Activated naive CD4-positive, alpha-beta T cell treated with anti-CD3 and anti-CD28 coated beads for 36 hours (primary cell): ENCODE measurements at places on chromosomes 16 and 17. TPM values are rescaled to one million over a fixed set of nuclear protein-coding genes. Genes with fewer than 3 reads are reported as not detected.

DNA sequence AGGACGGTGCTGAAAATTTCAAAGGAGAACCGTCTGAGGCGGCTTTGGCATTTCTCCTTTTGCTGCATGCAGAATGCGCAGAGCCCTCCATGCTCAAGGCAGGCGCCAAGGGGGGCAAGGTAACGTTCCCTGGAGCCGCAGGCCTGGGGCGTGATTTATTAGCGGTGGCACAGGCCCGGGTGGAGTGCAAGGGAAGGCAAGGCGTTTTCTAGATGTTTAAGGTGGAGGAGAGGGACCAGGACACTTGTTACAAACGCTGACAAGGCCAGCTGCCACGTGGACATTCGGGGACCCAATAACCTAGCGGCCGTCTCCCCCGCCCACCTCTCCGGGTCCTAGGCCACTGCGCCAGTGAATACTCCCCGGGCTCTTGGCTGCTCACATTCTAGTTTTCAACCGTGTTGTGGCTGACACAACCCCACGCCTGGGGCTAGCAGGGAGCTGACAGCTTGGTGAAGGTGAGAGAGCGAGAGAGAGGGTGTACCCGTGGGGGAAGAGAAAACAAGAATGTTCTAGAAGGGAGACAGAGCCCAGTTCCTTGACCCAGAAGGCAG lies 250.1 kb downstream of the C16orf95 start:
- DNase-seq = no peak

GRCh38 chr16:66802159-66802558 lies 775 bp upstream of the TERB1 start:
- no peak for DNase-seq

DNA sequence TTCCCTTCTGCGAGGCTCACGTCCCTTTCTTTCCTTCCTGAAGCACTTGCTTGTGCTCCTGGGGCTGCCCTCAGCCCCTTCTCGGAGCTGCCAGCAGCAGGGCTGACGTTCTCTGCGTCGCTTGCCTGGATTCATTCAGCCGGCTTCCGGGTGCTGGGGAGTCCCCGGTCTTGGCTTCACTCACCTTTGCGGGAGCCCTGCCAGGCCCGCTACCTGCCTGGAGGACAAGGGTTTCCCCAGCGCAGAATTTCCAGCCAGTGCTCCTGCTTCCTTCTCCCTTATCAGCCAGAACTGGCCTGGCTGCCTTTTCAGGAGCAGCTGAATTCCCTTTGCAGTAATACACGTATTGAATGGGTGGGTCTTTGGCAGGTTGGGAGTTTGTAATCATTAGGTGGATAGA lies 22.1 kb upstream of the IL17C start:
- DNase-seq = no peak

DNA sequence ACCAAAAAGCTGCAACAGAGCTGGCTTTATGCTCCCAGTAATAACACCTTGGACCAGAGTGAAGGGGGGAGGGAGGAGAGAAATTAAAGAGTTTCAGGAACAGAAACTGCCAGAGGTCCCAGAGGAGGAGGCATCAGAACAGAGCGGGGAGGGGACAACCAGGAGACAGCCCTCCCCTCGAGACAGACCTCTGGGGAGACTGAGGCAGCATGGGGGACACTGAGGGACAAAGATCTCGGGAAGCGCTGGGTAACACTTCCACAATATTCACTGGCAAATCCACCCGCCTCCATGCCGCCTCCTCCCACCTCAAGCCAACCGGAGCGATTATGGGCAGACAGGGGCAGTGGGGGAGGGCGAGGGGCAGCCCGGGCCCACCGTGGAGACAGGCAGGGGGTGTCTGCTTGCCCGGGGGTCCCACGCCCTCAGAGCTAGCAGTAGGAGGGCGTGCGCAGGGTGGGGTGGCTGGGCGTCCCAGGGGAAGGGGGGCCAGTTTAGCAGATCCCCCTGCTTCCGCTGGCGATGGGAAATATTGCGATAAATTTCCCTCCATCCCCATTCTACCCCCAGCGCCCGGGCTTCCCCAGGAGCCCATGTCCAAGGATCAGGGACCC lies 1.2 kb downstream of the PCGF2 start:
- no peak for DNase-seq

DNA sequence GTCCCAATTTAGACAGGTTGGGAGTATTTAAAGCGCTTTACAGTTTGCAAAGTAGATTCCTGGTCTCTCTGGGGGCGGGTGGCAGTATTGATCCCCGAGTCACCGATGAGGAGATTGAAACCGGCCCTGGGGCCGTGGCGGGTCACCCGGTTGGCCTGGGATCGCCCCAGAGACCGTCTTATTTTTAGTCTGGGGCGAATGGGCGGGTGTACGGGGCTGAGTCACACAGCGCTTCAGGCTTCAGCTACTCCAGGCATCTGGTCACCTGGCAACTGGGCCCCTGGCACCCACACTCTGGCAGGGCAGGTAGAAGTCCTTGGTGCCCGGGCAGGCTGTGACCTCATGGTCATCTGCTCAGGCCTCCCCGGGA lies 669 bp downstream of the MIEF2 start:
- DNase-seq = peak; percentile 59

- no peak for DNase-seq
These were observed 20.1 kb upstream of the DLX3 start for GRCh38 chr17:50015146-50015545.

- no peak for DNase-seq
These were observed 312.2 kb upstream of the GOT2 start for GRCh38 chr16:59046335-59046734.

DNA sequence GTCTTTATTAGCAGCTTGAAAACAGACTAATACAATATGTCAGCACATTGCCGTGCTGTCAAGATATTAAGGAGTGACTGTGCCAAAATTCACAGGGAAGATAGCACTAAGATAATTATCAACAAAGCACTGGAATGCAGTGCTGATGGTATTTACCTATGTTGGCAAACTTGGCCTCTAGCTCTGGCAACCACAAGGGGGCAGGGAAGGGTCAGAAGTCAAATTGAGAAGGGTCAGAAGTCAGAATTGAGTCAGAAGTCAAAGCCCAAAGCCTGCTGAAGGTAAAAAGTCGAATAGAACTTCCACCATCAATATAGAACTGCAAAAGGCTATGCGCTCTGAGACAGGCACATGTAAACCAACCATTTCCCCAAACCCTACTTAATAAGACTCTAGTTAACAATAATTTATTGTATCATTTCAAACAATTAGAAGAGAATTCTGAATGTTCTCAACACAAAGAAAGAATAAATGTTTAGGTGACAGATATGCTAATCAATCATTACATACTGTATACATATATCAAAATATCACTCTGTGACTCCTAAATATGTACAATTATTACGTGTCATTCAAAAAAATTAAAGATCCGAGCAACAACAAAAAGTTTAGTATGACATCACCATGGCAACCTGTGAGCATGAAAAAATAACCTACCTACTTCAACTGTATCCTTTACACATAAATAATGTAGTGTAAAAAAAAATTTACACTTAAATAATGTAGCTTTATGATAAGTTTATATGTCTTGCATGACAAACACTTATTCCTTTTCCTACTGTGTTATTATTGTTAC lies 916.1 kb downstream of the KCNJ2 start:
- DNase-seq = peak; percentile 17

GRCh38 chr17:18059283-18059682 lies 20.1 kb downstream of the GID4 start:
- DNase-seq = no peak

DNA sequence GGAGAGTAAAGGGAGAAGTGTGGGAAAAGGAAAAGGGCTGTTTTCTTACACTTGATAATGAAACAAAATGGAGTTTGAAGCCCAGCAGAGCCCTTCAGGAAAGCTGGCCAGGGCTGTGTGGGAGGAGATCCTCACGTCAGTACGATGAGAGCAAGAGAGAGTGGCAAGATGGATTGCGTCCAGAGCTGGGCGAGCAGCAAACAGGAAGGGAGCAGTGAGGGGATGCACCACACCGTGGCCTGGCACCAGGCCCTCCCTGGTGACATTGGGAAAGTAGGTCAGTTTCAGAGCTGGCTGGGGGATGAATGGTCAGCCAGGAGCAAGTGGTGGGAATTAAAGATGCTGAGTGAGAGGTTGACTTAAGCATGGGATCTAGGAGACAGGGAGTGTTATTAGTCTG lies 273.6 kb downstream of the GRIN2A start:
- DNase-seq = no peak

DNA sequence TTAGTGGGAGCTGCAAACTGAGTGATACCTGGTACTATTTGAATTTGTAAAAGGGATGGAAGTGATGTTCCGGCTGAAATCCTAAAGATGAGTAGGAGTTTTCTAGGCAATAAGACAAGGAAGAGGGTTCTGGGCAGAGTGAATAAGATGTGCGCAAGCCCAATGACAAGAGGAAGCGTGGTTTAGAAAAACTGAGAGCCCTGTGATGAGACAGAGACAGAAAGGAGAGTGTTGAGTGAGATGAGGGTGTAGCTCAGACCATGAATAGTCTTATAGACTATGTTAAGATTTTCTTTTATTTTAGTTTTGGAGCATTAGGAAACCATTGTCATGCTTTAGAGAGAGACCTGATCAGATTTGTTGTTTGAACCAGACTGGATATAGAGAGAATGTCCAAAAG lies 50.2 kb downstream of the COX10 start:
- DNase-seq = peak; percentile 39

DNA sequence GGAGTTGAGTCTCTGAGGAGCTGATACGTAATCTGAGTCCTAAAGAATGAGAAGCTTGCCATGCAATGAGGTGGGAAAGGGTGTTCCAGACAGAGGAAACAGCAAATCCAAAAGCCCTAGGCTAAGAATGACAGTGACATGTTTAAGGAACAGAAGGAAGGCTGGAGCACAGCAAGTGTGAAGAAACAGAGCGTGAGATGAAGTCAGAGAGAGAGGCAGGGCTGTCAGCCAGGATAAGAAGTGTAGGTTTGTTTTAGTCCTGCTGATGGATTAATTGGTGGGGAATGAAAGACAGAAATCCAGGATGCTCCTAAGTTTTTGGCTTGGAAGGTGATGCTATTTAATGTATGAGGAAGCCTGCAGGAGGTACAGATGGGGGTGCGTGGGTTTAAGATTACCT lies 14.5 kb downstream of the MMP28 start:
- no peak for DNase-seq

DNA sequence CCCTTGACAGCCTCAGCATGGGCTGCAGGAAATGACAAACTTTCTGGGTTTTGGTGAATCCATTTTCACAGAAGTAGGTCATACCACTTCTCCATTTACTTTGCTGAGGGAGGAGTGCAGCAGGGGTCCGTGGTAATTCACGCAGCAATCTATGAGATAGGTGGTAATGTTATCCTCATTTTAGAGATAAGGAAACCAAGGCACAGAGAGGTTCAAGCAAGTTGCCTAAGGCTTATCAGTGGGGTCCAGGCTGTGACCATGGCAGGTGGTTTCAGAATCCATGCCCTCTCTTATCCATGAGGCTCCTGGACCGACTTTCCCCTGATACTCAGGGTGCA lies 12.6 kb downstream of the TBX4 start:
- no peak for DNase-seq

DNA sequence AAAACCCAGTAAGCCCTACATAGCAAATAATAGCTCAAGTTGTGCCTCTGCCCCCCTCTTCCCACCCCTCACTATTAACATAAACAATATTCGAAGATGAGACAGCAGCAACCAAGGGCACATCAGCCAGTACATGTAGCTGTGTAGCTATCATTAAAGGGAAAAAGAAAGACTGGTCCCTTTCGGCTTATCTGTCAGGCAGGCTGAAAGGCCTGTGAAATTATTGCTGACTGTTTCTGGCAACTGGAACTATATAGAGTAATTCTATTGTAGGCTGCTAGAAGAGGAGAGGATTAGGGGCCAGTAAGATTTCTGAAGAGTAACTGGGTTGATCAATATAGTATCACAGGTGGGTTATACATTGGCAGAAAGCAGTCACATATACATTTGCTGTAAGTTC lies 36.5 kb upstream of the RASL10B start:
- DNase-seq = no peak

DNA sequence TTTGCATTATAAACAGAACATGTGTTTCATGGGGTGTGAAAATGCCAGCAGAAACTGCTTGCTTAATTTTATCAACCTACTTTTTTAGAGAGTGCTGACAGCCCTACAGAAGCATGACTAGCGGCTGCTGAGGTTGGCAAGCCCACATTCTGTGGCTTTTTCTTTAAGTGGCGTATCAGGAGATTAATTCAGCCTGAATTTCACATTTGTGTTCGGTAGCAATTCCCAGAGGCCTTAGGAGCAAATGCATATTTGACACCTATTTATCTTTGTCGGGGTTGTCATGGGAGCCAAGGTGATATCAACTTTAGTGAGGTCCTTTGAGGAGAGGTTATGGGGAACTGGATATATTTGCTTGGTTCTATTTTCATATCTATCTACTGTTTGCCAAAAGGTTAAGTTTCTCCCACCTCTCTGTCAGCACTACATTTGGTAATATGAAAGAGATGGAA lies 140.9 kb downstream of the KCNJ2 start:
- no peak for DNase-seq

- DNase-seq = peak; percentile 88
These were observed at the start of gene IRF8 for GRCh38 chr16:85898521-85899442. IRF8 (plus strand) TSS chr16:85899162; CDS start chr16:85903016, 3,854 bp downstream.

DNA sequence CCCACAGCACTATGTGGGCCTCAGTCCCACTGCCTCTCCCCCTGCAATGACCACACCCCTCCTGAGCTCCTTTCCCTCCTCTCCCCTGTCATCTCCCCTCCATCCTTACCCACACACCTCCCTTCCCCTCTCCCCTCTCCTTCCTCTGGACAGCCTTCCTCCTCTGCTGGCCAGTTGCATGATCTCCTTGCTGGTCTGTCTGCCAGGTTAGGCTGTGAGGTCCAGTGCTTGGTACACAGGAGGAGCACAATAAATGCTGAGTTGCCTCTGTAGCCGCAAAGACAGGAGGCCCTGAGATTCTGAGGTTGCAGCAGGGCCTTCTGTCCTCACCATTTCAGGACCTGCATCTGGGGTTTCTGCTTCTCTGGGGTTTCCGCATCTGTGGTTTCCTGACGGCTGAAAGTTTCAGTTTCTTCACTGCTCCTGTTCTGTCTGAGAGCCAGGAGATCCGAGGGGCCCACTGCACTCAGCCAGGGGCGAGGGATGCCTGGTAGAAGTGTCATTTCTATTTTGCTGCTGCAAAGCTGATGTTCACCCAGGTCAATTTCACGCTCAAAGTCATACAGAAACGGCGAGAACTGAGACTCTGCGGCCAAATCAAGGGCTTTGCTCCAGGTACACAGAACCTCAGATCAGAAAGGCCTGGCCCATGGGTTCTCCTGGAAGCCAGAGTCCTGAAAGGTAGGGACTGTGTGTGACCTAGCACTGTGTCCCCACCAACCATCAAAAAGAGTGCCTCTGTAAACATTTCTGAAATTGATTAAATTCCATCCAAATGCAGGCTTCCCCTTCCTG lies 4.6 kb upstream of the SLC12A3 start:
- peak; percentile 80 for DNase-seq

The SCNN1G gene
- total RNA-seq = not detected

The ASPA gene
- 0.29 TPM for total RNA-seq

The CXCL16 gene
- total RNA-seq = 2.0 TPM

The TSR3 gene
- 50.7 TPM for total RNA-seq

The LUC7L3 gene
- total RNA-seq = 136 TPM

The KRT25 gene
- not detected for total RNA-seq
